ENCODE measurements at places on chromosomes 4 and X.

- DNase-seq = no peak
Observed at GRCh38 chr4:153427363-153428071, 38.6 kb upstream of the TMEM131L start.

DNA sequence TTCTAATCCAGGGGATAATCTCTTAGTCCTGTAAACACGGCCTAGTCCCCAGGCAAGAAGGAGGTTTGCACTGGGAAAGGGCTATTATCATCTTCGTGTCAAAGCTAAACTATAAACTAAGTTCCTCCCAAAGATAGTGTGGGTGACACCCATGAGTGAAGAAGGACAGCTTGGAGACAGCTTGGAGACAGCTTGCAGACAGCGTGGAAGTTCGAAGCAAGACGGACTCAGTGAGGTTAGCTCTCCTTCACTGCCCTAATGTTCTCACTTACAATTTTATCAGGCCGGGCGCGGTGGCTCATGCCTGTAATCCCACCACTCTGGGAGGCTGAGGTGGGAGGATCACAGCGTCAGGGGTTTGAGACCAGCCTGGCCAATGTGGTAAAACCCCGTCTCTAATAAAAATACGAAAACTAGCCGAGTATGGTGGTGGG is 19.2 kb upstream of the PLCXD1 start:
- no peak for DNase-seq

- DNase-seq = no peak
Observed at GRCh38 chrX:112802541-112802940, 38.1 kb downstream of the AMOT start.

- no peak for DNase-seq
Observed at GRCh38 chr4:120225527-120225926, 158.9 kb upstream of the MAD2L1 start.

GRCh38 chr4:1036976-1037810 is 25.8 kb downstream of the FGFRL1 start:
- no peak for DNase-seq

- no peak for DNase-seq
Observed at GRCh38 chrX:20330545-20330944, 63.8 kb upstream of the RPS6KA3 start.

DNA sequence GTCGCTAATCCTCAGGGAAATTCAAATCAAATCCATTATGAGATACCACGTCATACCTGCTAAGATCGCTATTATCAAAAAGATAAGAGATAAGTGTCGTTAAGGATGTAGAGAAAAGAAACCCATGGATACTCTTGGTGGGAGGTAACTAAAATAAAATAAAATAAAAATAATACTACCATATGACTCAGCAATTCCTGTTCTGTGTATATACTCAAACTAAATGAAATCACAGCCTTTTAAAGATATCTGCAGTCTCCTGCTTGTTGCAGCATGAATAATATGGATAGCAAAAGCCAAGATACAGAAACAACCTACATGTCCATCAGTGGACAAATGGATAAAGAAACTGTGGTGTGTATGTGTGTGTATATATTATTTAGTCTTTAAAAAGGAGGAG is 105.8 kb upstream of the IL15 start:
- no peak for DNase-seq

DNA sequence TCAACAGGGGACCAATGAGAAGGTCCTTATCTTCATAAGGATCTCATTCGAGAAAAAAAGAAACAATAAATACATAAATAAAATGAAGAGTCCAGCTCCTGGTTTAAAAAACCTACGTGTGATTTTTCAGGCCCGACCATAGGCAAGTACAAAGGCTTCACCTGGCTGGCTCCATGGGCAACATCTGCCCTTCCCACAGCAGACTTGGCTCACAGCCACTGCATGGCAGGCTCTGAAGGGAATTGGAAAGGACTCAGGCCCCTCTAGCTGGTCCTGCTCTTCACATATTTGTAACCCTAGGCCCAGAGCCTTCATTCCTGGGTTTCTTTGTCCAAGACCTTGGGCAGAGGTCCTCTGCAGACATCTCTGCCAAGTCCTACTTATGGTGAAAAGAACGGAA is 228.1 kb downstream of the QDPR start:
- DNase-seq = no peak

Data from left ventricle myocardium inferior (tissue), 1 donor.